ENCODE measurements at places on chromosomes 7 and 10.

- no peaks in the 10 kb centered on the region for H3K27me3 ChIP-seq
- no peak overlapping the region for H3K27ac ChIP-seq
- DNase-seq: peak; percentile 84
- peaks cover 2% of the 10 kb centered on the region for H3K4me1 ChIP-seq
- H3K4me3 ChIP-seq: no peak overlapping the region
These were observed 880.6 kb downstream of the LRMDA start for GRCh38 chr10:76311752-76312636.

DNA sequence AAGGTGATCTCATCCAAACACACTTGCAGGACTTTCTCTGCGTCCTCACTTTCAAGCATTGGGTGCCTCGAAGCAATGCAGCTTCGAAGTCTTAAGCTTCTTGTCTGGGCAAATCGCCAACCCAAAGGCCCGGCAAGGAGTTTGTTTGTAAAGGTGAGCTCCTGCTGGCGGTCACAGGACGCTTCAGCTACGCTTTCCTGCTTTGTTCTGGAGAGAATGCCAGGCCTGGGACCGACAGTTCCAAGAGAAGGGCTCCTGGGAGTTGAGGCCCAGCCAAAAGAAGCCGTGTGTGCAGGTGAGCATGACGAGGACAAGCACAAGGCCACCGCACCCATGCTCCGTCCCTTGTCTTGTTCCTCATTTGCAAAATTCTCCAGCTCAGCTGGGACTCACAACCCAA lies 106.6 kb upstream of the DOCK1 start:
- DNase-seq: peak; percentile 6
- H3K4me3 ChIP-seq: no peak overlapping the region
- H3K4me1 ChIP-seq: no peaks in the 10 kb centered on the region

DNA sequence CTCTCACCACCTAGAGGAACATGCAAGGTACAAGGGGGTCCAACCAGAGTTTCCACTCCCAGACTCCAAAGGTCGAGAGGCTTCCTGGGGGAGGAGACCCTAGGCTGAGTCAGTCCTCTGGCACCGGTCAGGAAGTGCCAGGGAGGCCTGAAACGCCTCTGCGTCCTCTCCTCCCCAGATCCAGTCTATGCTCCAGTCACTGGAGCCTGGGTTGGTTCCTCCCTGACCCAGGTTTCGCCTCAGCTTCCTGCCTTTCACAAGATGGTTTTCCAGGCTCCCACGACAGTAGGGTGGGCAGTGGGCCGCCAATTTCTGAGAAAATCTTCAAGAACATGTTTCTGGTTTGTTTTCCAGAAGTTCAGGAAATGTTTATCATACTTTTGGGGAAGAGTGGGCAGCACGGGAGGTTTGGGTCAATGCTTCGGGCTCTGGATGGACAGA lies 30.0 kb downstream of the DUSP5 start:
- H3K36me3 ChIP-seq: no peaks in the 10 kb centered on the region
- H3K27me3 ChIP-seq: no peaks in the 10 kb centered on the region
- no peak overlapping the region for H3K4me3 ChIP-seq

- H3K36me3 ChIP-seq: no peaks in the 10 kb centered on the region
- DNase-seq: no peak
- H3K27ac ChIP-seq: no peak overlapping the region
- no peaks in the 10 kb centered on the region for H3K27me3 ChIP-seq
- no peaks in the 10 kb centered on the region for H3K4me1 ChIP-seq
These were observed 373.1 kb downstream of the THSD7A start for GRCh38 chr7:11458736-11459483.

- no peak overlapping the region for H3K4me3 ChIP-seq
- no peak for DNase-seq
- H3K27me3 ChIP-seq: no peaks in the 10 kb centered on the region
- no peaks in the 10 kb centered on the region for H3K4me1 ChIP-seq
- no peaks in the 10 kb centered on the region for H3K36me3 ChIP-seq
These were observed 175.3 kb downstream of the ELAPOR2 start for GRCh38 chr7:86884152-86884551.

DNA sequence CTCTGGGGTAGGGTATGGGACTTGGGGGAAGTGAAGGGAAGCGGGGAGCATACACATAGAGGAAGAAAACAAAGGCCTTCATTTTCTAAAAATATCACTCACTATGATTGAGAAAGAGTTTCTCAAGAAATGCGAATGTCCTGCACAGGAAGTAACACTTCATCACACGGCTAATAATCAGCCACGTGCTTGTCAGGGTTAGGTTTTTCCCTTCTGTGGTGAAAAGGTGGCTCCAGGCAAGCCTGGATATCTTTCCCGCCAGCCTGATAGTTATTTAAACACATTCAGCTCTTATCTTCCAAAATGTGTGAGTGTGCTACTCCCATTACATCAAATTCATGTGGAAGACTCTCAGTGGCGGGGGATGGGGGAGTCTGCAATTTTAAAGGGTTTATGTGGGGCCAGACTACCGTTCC lies 166.4 kb upstream of the ADO start:
- H3K4me3 ChIP-seq: no peak overlapping the region
- peaks cover 9% of the 10 kb centered on the region for H3K4me1 ChIP-seq
- H3K27me3 ChIP-seq: no peaks in the 10 kb centered on the region
- no peak overlapping the region for H3K27ac ChIP-seq

GRCh38 chr10:11335881-11336430 lies 275.5 kb downstream of the USP6NL start:
- DNase-seq: no peak
- H3K4me3 ChIP-seq: no peak overlapping the region
- H3K36me3 ChIP-seq: no peaks in the 10 kb centered on the region
- no peaks in the 10 kb centered on the region for H3K4me1 ChIP-seq
- H3K27me3 ChIP-seq: no peaks in the 10 kb centered on the region

DNA sequence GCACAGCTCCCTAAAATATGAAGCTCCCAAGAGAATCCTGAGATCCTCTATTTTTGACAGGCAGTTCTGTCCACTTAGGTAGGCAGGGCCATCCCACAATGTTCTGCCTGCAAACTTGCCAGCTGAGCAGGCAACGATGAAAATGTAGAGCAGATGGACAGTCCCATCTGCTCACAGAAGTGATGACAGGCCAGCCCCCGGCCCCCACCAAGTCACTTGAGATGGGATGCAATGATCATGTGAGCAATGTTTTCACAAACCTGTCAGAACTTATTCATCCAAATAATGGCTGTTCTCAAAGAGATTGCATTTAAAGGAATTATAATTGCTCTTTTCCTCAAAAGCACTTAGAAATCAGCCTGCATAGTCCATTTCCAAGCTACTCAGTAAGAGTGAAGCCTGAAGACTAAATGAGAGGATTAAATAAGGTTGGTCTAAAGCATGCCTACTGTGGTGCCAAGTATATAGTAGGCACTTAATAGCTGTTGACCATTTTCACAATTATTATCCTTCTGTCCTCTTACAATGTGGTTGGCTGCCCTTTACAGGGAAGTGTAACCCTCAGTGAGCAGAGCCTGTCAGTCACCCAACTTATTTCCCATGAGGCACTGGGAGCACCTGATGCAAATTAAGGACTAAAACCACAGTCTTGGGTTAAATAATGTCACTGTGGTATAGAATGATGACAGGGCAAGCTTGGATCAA lies 301.2 kb downstream of the FGFR2 start:
- no peak overlapping the region for H3K27ac ChIP-seq
- no peaks in the 10 kb centered on the region for H3K27me3 ChIP-seq
- H3K36me3 ChIP-seq: no peaks in the 10 kb centered on the region
- no peaks in the 10 kb centered on the region for H3K4me1 ChIP-seq
- no peak for DNase-seq

DNA sequence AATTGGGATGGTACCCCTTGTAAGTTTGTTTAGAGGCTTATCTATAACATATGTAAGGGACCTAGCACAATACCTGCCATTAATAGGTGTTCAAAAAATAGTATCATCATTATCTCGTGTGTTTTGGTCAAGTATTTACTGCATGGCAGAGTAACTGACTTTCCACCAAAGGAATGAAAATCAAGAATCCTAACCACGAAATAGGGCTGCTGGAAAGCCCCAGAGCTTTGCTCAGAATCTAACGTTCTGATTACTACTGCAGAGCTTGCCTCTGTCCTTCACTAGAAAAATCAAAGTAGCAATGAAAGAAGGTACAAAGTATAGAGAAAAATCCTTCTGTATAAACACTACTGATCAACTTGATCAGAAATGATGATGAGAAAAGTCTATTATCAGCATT lies 34.9 kb downstream of the DCLRE1C start:
- H3K4me3 ChIP-seq: no peak overlapping the region
- H3K36me3 ChIP-seq: peaks cover 1% of the 10 kb centered on the region
- H3K27me3 ChIP-seq: no peaks in the 10 kb centered on the region
- no peak for DNase-seq
- H3K4me1 ChIP-seq: no peaks in the 10 kb centered on the region

- no peaks in the 10 kb centered on the region for H3K27me3 ChIP-seq
- no peaks in the 10 kb centered on the region for H3K4me1 ChIP-seq
- H3K36me3 ChIP-seq: peaks cover 1% of the 10 kb centered on the region
- no peak for DNase-seq
- H3K27ac ChIP-seq: no peak overlapping the region
These were observed 13.9 kb downstream of the TRIM8 start for GRCh38 chr10:102657984-102658724.

- H3K27me3 ChIP-seq: no peaks in the 10 kb centered on the region
- H3K27ac ChIP-seq: no peak overlapping the region
- no peaks in the 10 kb centered on the region for H3K36me3 ChIP-seq
- no peaks in the 10 kb centered on the region for H3K4me1 ChIP-seq
- peak; percentile 37 for DNase-seq
These were observed 393.6 kb downstream of the CNTNAP2 start for GRCh38 chr7:146510088-146510680.

GRCh38 chr10:88787463-88787862 lies 15.1 kb upstream of the LIPM start:
- no peaks in the 10 kb centered on the region for H3K4me1 ChIP-seq
- H3K27me3 ChIP-seq: no peaks in the 10 kb centered on the region
- no peak overlapping the region for H3K4me3 ChIP-seq

DNA sequence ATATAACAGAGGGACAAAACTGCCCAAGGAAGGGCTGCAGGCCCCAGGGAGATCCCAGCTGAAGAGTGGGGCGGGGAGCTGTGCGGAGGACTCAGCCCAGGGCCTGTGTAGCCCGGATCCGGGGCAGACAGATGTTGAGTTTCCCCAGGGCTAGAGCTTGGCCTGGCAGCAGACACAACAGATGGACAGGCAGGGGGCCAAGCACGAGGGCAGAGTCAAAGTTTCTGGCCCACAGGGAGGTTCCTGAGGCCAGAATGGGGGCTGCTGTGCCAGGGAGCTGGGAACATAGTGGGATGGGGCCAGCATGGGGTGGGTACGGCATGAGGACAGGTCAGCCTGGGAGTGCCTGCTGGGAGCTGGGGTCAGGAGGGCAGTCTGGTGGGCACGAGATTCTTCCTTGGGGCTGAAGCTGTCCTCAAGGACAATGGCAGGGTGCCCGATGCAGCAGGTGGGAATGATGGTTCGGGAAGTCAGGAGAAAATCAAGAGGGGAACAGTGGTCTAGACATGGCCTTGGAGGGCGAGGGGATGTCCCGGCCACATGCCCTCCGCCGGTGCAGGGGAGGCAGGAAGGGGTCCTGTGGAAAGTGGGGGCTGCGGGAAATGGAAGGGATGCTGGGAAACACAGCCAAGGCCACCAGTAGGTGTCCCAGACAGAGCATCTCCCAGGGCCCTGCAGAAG lies 519.1 kb upstream of the FOXK1 start:
- H3K27me3 ChIP-seq: no peaks in the 10 kb centered on the region
- H3K4me3 ChIP-seq: no peak overlapping the region
- DNase-seq: no peak
- H3K36me3 ChIP-seq: no peaks in the 10 kb centered on the region

GRCh38 chr7:65832281-65832680 lies 40.6 kb upstream of the VKORC1L1 start:
- no peak overlapping the region for H3K4me3 ChIP-seq
- H3K27me3 ChIP-seq: no peaks in the 10 kb centered on the region
- no peaks in the 10 kb centered on the region for H3K36me3 ChIP-seq
- H3K27ac ChIP-seq: no peak overlapping the region

DNA sequence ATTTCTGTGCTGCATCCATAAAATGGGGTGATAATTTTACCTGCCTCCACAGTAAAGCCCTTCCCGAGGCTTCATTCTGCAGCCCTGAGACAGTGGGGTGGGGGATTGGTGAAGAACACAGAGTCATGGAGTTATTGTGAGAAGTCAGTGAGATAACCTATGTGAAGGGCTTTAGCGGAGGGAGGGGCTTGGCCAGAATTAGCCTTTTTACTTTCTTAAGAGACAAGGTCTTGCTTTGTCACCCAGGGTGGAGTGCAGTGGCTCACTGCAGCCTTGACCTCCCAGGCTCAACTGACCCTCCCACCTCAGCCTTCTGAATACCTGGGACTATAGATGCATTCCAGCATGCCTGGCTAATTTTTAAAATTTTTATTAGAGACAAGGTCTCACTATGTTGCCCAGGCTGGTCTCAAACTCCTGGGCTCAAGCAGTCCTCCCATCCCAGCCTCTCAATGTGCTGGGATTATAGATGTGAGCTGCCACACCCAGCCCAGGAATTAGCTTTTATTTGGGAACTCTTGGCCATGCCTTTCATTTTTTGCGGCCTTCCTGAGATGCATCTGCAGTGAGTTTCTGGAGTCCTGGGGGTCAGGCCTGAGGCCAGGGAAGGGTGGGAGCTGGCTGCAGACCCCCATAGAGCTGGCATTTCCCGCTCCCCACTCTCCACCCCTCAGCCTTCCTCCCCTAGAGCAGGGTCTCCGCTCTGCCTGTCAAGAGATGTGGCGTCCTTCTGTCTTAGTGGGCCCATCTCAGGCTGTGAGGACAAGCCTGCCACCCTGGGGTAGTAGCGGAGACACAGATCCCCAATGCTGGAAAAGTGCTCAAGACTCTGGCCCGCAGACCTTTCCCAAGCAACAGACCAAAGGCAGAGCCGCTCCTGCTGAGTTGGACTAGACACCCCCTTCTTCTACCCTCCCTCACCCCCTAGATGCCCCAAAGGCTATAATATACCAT lies 77.0 kb downstream of the ZMIZ1 start:
- H3K4me3 ChIP-seq: no peak overlapping the region
- no peak overlapping the region for H3K27ac ChIP-seq
- H3K36me3 ChIP-seq: no peaks in the 10 kb centered on the region
- no peaks in the 10 kb centered on the region for H3K27me3 ChIP-seq

DNA sequence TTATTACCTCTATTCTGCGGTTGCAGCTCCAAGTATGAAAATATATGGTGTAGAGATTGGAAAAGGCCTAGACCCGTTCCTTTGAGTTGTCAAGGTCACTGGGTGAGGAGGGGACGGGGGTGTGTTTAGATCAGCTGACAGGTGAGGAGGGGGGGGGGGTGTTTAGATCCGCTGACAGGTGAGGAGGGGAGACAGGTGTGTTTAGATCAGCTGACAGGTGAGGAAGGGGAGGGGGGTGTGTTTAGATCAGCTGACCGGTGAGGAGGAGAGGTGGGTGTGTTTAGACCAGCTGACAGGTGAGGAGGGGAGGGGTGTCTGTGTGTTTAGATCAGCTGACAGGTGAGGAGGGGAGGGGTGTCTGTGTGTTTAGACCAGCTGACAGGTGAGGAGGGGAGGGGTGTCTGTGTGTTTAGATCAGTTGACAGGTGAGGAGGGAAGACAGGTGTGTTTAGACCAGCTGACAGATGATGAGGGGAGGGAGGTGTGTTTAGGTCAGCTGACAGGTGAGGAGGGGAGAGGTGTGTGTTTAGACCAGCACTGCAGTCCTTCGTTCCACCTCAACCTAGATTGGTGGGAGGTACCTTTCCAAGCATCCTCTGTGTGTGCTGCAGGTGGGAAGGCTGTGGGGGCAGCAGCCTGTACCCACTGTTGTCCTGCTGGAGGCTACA lies 655.0 kb upstream of the ADARB2 start:
- DNase-seq: no peak
- H3K27me3 ChIP-seq: no peaks in the 10 kb centered on the region
- H3K4me3 ChIP-seq: no peak overlapping the region
- no peaks in the 10 kb centered on the region for H3K4me1 ChIP-seq
- H3K36me3 ChIP-seq: no peaks in the 10 kb centered on the region

Data from mesendoderm (in vitro differentiated cells).